ENCODE measurements at places on chromosomes 12 and 14. TPM values are rescaled to one million over a fixed set of nuclear protein-coding genes. Genes with fewer than 3 reads are reported as not detected.

Gene TAS2R10
- 0.67 TPM for total RNA-seq

Gene TAS2R42
- not detected for total RNA-seq

Gene METTL25
- total RNA-seq = 2.5 TPM

Gene ERGIC2
- total RNA-seq = 56.0 TPM

Gene CLEC6A
- total RNA-seq = not detected

Gene TAS2R19
- not detected for total RNA-seq

All from bronchus fibroblast of lung (primary cell).